Spinal cord (tissue), 10 donors: ENCODE measurements at places on chromosomes 12 and 14.

GRCh38 chr12:104054681-104055346 is 4.8 kb upstream of the GLT8D2 start:
- no peak for DNase-seq

- DNase-seq: no peak
Observed at GRCh38 chr14:59296508-59296907, 108.0 kb downstream of the DAAM1 start.

DNA sequence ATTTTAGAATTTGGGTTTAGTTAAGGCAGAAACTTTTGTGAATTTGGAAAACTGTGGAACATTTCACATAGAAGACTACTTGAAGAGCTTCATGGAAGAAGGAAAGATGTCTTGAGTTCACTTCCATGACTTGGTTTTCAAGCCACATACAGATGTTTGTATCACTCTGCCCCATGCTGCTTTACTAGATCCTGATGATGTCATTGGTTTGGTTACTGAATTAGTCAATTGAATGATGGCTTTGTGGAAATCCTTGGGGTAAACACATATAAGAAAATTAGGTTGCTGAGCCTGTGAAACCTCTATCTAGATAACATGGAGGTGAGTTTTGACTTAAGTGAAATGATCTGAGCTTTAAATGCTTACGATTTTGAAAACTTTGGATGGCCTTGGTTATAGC is 90.6 kb downstream of the LRRK2 start:
- DNase-seq: no peak

DNA sequence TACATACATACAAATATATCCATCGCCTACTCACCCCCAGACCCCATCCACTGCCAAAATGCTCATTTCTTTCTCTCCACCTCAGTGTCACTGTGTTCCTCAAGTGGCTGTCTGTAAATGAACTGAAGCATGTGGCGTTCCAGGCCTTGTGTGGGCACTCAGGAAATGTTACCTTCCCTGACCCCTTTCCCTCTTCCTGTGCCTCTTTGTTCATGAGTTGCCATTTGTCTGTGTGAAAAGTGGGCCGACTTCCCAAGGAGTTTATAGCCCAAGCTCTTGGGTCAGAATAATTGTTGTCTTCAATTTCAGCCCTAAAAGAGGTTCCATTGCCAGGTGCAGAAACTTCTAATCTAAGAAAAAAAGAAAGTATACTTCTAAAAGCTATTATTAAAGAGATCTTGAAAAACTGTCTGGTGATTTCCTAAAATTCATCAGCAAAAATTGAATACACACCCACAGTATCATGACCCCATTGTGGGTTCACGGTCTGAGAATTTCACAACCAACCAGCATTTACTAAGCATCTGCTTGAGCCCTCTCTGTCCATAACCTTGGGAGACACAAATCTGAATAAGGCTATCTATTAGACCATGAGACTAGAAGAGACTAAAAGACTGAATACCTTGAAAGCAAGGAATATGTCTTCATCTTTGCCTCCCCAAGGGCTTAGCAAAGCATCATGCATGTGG is 201.4 kb upstream of the EEA1 start:
- no peak for DNase-seq

GRCh38 chr14:95652690-95653089 is 33.5 kb upstream of the TCL1B start:
- DNase-seq: no peak

GRCh38 chr12:64229796-64230195 is 7.7 kb upstream of the KICS2 start:
- no peak for DNase-seq

GRCh38 chr14:90820958-90821357 is 4.7 kb upstream of the TTC7B start:
- DNase-seq: no peak

- no peak for DNase-seq
Observed at GRCh38 chr12:2539938-2540337, 254.8 kb upstream of the FKBP4 start.

DNA sequence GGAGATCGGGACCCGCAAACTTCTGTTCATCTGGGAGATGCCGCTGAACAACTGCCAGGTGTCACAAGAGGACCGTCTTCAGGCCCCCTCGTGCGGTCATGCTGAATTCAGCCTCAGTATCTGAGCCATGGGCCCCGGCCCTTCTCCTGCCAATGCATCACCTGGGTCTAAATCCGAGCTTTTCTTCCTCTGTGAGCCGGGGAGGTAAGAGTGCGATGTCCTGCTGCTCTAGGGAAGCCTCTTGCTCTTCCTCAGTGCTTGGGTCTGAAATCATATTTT is 155.8 kb upstream of the FKBP4 start:
- no peak for DNase-seq

GRCh38 chr14:68297876-68298468 is 478.4 kb downstream of the RAD51B start:
- DNase-seq: no peak

DNA sequence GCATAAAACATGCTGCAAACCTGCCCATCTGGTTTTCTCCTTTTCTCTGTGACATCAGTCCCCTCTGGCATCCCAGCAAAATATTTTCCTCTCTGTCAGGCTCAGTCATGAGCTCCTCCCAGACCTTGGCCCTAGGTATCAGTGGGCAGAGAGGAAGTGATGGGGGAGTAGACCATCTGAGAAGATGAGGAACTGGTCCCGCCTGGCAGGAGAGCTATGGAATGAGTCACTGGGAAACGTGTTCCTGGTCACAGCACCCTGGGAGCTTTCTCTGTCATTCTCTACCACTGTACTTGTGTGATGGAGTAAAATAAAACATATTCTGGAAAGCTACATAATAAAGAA is 5.0 kb upstream of the SRSF9 start:
- DNase-seq: no peak

DNA sequence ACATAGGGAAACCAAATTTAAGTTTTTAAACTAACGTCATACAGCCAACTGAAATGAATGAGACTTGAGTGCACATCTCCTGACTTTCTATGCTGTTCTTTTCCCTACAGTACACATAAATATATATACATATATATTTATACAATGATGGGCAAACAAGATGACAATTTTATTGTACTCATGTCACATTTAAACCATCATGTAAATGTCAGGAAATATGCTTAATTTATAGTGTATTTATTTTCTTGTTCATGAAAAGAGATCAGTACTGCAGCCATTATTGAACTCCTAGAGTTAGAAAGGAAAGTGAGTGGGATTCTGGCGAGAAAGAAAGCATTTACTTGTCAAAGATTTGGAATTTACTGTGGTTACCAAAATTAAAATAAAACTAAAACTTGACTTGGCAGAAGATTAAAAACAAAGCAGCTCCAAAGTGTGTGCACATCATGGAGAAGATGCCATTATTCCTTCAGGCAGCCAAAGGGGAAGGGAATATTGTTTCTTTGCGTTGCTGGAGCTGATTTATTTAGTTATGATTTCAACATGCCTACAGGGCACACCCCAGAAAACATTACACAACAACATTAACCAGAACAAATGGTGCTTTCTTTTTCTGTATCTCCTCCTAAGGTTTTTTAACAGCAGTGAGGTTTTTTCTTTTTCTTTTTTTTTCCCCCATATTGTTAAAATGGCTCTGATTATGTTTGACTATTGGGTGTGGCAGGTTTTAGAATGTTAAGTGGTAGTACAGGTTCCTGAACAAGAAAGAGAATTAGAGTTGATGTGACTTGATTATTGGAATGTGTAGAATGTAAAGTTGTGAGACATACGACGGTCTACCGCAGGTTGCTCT is 144.6 kb downstream of the RAD51B start:
- DNase-seq: no peak

GRCh38 chr12:10368206-10369171 is 21.4 kb downstream of the KLRK1 start:
- peak; percentile 21 for DNase-seq

DNA sequence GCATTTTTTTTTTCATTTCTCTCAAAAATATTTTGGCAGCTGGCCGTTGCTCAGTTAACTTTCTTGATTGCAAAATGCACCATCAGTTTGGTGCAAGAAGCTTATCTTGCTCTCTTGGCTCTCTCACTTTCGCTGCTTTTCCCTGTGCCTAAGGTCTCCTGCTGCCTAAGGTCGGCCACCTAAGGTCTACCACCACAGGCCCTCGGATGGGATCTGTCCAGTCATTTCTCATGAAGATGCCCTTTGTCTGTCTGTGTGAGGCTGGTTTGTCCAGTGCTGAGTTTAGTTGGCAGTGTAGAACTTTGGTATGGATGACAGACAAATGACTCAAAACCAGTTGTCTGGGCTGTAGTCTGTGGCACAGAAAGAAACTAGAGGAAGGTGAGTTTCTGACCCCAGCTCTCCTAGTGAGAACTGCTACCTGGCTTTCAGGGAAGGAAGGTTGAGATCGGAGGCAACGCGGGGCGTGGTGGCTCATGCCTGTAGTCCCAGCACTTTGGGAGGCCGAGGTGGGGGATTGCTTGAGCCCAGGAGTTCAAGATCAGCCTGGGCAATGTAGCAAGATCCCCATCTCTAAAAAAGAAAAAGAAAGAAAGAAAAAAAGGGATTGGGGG is 2.6 kb downstream of the MLXIP start:
- DNase-seq: no peak

DNA sequence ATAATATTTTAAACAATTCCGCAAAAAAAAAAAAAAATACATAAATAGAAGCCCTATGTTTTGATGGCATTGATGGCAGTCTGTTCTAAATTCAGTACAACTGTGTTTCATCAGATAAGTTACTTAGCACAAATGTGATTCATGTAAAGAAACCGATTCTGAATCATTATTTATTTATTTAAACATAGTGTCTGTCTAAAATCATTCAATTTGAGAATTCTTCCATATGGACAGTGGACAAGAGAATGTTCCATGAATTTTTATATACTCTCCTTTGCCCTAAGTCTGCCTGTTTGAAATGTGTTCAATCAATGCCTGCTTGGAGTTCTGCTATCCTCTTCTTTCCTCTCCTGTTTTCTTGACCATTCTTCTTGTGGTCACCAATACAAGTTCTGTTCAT is 126.5 kb downstream of the PDE3A start:
- DNase-seq: no peak

DNA sequence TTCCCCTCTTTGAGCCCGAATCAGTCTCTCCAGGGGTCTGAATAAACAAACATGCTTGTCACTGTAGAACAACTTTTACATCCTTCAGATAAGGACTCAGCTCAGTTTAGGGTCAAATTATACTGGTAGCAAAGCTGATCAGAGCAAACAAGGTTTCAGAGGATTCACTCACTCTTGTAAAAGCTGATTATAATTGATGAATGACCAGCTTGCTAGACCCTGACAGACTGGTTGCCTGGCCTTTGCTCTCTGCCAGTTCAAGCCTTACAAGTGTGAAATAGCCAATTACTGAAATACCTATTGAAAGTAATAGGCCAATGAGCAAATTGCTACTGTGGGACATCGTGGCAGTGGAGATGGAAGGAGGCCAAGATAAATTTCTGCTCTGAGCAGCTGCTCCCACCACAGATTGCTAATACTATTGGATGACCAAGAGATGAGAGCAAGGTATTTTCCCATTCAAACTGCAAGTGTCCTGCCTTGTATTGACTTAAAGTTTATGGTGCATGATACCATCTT is 177.6 kb downstream of the PDZRN4 start:
- DNase-seq: no peak

DNA sequence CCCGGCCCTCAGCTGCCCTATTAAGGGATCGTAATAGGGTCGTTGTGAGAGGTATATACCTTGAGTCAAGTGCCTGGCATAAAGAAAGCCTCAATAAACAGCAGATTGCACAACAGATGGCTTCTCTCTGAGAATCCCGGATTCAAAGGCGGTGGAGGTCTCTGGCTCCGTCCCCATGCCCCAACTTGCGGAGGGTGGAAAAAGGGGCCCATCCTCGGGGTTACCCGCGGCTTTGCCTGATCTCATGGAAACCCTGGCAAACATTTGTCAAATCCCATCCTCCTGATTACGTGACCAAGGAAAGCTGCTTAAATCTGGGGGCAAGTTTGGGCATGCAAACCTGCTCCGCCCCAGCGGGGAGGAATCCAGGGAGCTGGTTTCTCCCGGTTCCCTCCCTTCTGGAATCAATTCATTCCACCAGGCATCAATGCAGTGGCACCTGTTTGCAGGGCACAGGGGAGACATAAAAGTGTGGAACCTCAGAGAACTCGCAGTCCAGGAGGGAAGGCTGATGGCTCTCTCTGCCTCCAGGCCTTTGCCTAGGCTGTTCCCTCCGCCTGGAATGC is 12.3 kb downstream of the TRPV4 start:
- DNase-seq: no peak

- DNase-seq: no peak
Observed at GRCh38 chr14:85118274-85118673, 411.7 kb upstream of the FLRT2 start.

DNA sequence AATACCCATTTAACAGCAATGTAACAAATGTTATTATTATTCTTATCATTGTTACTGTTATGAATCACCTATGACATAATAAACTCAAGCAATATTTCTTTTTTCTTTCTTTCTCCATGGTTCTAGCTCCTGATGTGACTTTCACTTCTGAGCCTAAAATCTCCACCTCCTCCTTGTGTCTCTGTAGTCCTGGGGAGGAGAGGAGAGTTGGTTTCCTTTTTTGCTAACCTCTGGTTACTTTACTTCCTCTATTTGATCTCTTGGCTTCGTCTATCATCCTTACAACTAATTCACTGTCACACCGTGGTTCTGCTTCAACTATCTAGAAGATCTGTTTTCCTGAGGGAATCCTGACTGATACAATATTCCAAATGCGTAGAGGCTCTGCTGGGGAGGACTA is 456.6 kb downstream of the VRK1 start:
- no peak for DNase-seq

- no peak for DNase-seq
Observed at GRCh38 chr12:85865890-85866289, 8.2 kb upstream of the NTS start.

GRCh38 chr12:69985656-69986055 is 160.6 kb downstream of the MYRFL start:
- no peak for DNase-seq

DNA sequence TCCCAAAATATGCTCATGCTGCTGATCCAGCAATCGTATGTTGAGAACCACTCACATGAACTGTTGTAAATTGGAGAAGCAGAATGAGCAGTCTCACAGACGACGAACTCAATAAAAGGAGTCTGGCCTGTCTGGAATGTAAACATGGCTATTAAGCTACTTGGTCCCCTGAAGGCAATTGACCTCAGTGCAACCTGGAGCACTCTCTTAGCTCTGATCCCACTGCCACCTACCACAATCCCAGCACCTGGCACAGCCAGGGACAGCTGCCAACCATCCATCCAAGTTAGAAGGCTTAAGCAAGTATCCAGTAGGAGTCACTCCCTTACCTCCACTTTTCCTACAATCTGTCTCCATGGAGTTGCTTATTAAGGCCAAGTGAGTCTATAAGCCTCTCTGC is 406.9 kb upstream of the CLEC14A start:
- no peak for DNase-seq

GRCh38 chr12:64009321-64010068 is 165.0 kb downstream of the SRGAP1 start:
- DNase-seq: no peak

DNA sequence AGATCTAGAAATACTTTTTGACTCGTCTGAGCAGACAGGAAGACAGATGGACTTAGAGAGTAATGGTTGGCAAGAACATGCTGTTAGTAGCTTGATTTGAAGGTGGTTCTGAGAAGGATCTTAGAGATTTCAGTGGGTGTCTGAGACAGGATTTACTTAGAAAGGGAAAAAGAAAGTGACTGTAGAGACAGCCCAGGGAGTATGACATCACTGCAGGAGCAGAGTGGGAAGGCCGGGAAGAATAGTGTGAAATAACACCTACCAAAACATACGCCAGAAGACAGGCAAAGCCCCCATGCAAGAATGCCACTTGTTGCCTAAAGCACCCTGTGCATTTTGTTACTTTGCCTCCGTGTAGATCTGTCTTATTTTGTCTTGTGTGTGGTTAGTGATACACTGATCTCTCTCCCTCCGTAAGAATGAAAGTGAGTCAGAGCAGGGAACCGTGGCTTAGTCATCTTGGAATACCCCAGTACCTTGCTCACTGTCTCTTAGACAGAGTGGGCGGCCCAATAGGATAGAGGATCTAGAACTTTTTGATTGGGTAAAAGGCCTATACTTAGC is 161.3 kb upstream of the IFNG-AS1 start:
- no peak for DNase-seq
